ENCODE measurements at places on chromosomes 12 and 14. TPM values are rescaled to one million over a fixed set of nuclear protein-coding genes. Genes with fewer than 3 reads are reported as not detected.

TPH2 gene
- total RNA-seq, result not detected

DAAM1 gene
- 20.7 TPM for total RNA-seq

GUCY2C gene
- total RNA-seq, result not detected

WNT1 gene
- total RNA-seq, result not detected

KLHL33 gene
- 0.20 TPM for total RNA-seq

KRT2 gene
- not detected for total RNA-seq

SMCO2 gene
- total RNA-seq, result not detected

TGFB3 gene
- 5.5 TPM for total RNA-seq

SCNN1A gene
- total RNA-seq, result 6.8 TPM

FOXG1 gene
- not detected for total RNA-seq

Data from left lobe of liver (tissue), 2 donors.